Memory B cell (primary cell): ENCODE measurements at places on chromosomes 11 and 22.

GRCh38 chr22:22235558-22235957 is 9.0 kb upstream of the VPREB1 start:
- DNase-seq: peak; percentile 51

DNA sequence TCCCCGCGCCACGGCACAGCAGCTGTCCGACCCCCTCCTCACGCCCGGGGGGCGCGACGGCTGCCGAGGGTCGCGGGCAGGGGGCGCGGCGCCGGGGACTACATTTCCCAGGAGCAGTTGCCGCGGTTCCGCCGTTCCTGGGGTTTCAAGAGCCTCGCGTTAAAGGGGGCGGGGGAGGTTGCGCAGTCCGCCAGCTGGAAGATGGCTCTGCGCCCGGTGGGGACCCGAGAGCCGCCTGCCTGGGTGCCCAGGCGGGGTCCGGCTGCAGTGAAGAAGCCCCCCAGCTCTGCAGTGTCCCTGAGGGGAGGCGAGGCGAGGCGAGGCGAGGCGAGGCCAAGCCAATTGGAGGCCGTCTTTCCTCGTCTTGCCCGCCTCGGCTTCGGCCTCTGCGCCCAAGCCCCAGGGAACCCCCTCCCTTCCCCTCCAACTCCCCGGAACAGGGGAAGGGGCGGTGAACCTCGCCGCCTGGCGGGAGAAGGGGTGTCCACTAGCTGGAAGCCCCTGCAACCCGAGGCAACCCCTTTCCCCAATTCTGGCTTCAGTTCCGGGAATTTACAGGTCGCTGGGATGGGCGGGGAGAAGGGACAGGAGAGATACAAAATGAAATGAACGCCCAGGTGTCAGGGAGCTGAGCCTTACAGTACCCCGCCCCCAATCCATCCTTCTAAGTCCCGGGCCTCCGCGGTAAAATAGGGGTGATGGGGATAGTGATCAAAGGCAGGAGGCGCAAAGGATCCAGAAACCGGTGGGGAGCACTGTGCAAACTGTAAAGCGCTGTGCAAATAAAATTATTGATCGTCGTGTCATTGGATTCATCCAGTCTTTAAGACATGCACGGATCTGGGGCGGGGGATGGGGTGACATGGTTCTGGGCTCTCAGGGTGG is 5.2 kb upstream of the GCAT start:
- DNase-seq: no peak

- DNase-seq: no peak
Observed at GRCh38 chr11:8707541-8708191, 25.1 kb downstream of the RPL27A start.

- no peak for DNase-seq
Observed at GRCh38 chr11:112524798-112525197, 264.1 kb upstream of the PLET1 start.

DNA sequence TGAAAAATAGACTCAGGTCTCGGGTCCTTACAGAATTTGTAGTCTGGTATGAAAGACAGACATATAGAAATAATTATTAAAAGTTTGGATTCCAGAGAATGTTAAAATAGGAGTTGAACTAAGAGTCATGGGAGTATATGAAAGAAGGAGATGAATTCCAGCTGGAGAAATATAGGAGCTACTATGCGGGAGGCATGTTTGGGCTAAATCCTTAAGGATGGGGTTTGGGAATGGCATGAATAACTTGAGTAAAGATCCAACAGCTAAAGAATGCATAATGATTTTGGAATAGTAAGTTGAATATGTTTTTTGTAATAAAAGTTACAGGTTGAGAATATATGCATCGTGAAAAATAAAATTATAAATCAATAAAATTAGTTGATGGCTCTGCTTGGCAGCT is 129.4 kb upstream of the SLC5A12 start:
- no peak for DNase-seq

GRCh38 chr22:17705951-17706900 is 67.7 kb downstream of the BCL2L13 start:
- no peak for DNase-seq

DNA sequence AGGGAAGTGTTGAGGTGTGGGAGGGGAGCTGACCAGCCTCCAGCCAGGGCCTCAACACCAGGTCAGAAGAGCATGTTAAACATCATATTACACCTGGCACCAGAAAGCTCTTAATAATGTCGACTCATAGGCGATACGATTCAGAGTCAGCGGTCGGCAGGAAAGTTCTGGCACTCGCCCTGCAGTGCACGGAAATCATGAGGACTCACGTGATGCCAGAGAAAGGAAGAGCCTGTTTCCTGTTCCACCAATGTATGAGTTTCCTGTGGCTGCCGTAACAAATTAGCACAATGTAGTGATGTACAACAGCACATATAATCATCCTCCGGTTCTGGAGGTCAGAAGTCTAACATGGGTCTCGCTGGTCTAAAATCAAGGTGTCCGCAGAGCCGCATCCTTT is 198.8 kb downstream of the BARX2 start:
- DNase-seq: no peak
